H4 (cell line): ENCODE measurements at places on chromosomes 16 and 17. TPM values are rescaled to one million over a fixed set of nuclear protein-coding genes. Genes with fewer than 3 reads are reported as not detected.
A peak's percentile ranks its signal among the peaks of the same experiment; 100 is the strongest.

DNA sequence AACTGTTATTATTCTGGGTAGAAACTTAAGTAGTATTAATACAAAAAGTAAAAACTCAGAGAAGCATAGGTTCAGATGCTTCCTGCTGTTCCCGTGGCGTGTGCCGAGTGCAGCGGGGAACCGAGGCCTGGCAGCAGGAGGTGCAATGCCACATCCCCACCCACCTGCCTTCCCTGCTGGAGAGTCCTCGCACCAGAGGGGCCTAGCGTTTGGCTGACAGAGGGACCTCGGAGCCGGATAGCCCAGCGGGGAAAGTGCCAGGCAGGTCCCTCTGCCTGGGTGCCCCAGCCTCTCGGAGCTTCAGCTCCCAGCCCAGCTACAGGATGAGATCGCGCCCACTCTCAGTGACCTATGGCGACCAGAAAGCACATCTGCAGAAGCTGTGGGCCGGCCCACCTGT lies 169.6 kb upstream of the GSE1 start:
- DNase-seq = no peak

GRCh38 chr16:10896723-10897122 lies 19.7 kb downstream of the CIITA start:
- DNase-seq = no peak

Gene DCUN1D3
- total RNA-seq = 8.3 and 9.3 TPM in 2 replicates

DNA sequence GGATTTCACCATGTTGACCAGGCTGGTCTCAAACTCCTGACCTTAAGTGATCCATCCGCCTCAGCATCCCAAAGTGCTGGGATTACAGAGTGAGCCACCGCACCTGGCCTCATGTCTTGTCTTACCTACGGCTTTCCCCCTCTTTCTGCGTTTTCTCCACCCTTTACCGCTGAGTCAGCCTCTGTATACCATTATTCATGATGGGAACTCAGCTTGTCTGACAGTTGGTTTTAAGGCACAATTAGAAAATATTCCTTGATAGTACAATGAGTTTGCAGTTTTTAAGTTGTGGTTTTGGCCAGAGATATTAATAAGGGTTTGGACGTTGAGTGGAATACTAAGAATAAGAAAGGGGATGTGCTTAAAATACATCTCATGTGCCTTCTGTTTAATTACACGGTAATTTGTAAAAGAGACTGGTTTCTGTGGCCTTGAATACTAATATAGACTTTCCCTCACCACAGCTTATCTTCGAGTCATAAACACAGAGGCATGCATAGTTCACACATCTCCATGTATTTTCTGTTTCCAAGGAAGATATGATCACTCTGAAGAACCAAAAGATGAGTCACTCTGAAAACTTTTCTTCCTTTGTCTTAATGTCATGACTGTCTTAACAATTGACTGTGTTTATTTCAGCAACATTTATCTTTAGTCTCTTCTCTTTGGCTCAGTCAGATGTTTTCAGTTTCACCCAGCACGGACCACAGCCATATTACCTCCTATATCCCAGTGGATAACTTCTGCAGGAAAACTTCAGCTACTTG lies 54.4 kb downstream of the PITPNC1 start:
- peak; percentile 26 for DNase-seq

GRCh38 chr17:79970576-79971068 lies 65.0 kb downstream of the TBC1D16 start:
- peak; percentile 64 for DNase-seq

Gene KRT20
- total RNA-seq = not detected in 2 replicates

GRCh38 chr17:46898860-46899259 lies 24.1 kb upstream of the GOSR2 start:
- DNase-seq = no peak

GRCh38 chr17:40633871-40634270 lies 13.7 kb downstream of the SMARCE1 start:
- DNase-seq = no peak

Gene HSPB9
- not detected in 2 replicates for total RNA-seq

DNA sequence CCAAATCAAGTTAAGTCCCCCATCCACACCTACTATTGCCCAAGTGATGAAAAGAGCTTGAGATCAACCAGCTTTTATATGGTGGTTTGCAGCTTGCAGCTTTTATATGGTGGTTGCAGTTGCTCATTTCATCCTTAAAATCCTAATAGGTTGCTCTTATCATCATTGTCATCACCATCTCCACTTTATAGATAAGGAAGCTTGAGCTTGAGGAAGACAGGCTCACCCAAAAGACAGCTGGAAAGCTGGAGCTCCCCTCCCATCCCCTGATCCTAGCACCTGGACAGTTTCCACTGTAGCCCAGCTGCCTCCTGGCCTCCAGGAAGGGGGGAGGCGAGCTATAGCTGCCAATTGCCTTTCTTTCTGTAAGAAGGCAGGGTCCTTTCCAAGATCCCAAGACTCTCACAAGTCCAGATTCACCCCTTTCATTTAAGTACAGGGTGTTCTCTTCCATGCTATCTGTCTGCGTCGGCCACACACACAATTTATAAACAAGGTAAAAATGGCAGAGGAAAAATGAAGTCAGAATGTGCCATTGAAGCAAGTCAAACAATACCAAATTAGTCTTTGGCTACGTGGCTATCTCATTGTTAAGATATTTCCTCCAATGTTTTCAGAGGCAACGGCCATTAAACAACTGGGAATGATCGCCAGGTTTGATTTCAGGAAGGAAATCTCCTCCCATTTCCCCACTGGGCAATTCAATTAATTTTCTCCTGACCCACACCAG lies 63.3 kb downstream of the PECAM1 start:
- DNase-seq = no peak

Gene TMED6
- total RNA-seq = not detected in 2 replicates

- DNase-seq = no peak
Observed at GRCh38 chr17:57776366-57776765, 31.3 kb upstream of the CCDC182 start.

GRCh38 chr16:82329504-82330192 lies 159.6 kb upstream of the MPHOSPH6 start:
- peak; percentile 13 for DNase-seq

DNA sequence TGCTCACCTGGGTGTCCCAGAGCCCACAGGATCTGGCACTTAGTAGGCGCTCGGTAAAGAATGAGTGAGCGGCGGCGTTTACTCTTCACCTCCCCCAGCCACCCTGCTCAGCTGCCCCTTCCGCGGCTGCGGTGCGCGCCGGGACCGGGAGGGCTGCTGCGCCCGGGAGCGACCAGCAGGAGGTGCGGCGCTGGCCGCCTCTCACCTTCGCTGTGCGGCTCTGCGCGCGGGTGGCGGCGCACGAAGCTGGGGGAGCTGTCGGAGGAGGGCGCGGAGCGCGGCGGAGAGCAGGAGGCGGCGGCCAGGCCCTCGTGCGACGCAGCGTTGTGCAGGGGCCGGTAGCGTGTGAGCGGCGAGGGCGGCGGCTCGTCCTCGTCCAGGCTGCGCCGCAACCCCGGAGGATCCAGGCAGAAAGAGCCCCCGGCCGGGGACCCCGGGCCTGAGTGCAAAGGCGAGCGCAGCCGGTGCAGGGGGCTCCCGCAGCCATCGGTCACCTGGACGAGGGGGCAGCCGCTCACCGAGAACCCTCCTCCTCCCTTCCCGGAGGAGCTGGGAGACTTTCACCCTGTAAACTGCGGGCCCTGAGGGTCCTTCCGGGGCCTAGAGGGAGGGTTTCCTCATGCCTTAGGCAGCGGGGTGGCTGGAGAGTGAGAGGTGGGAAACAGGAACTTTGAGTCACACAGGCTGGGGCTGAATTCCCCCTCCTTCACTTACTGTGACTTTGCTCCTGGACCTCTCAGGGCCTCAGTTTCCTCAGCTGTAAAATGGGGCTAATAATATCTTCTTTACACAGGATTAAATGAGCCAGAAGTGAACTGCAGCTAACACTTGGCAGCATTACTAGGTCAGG lies 12.5 kb downstream of the SAMD14 start:
- DNase-seq = no peak

- no peak for DNase-seq
Observed at GRCh38 chr17:46935658-46936266, 12.8 kb downstream of the GOSR2 start.

Gene VMO1
- not detected in 2 replicates for total RNA-seq
